ENCODE measurements at places on chromosomes 5 and 9.

DNA sequence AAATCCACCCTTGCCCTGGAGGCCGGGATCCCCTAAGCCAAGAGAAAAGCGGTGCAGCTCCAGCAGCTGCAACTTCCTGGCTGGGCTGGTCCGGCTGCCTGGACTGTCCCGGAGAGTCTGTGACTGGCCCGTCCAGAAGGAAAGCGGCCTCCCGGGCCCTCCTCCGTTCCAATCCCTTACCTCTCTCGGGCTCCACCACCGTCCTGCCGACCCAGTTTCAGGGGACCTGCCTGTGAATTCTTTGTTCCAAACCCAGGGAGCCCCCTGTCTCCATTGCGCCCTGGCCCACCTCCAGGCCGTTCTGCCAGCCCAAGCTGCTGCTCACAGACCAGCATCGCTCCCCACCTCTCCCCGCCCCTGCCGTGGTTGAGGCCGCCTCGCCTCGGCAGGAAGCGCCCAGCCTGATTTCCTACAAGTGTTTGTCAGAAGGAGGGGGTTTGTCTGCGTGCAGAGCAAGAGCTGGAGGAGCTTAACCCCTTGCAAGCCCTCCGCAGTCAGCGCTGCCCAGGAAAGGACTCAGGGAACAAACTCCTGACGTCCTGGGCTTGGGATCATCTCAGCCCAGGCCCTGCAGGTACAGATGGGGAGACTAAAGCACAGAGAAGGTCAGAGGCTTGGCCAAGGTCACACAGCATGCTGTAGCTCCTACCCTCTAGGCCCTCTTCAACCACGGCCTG lies at the start of gene AKNA:
AKNA (minus strand) TSS at position 303 of the 677 bp plus-strand sequence. CDS start 6,649 bp downstream, outside the sequence.
- DNase-seq, result no peak

- no peak for DNase-seq
These were observed 46.8 kb downstream of the NSUN2 start for GRCh38 chr5:6585939-6586646.

- no peak for DNase-seq
These were observed 116.1 kb upstream of the FTMT start for GRCh38 chr5:121735618-121736017.

DNA sequence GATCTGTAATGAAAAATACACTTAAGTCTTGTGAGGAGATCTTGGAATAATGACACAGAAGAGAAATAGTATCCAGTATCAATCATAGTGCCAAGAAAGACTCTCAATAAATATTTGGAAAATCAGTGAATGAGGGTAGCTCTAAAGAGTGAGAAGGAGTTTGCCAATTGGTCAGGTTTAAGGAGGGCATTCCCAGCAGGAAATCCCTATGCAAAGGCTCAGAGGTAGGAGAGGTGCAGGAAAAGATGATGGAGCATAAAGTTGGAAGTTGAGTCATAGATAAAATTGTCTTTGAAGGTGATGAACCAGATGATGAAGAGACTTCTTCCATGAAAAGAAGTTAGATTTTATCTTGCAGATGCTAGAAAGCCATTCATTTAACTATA lies 27.8 kb downstream of the TNPO1 start:
- DNase-seq, result no peak

- DNase-seq, result no peak
These were observed 843 bp upstream of the FSTL4 start for GRCh38 chr5:133613184-133613583.

DNA sequence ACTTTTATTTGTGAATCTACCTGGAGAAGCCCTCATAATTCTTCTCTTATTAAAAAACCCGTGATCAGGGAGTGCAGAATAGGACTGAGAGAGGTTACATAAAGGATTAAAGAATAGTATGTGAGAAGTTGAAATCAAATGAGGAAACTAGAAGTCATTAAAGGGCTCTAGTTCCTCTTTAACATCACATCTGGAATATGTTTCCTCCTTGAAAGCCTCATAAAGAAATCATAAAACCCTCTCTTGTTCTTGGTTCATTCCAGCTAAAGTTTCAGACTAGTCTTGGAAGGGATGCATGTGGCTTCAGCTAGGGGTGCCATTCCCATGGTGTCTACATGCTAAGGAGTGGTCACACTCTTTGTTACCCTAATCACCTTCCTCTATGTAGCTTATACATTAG lies 5.7 kb upstream of the C5orf46 start:
- no peak for DNase-seq

- DNase-seq, result no peak
These were observed 121.4 kb downstream of the ENC1 start for GRCh38 chr5:74519161-74519571.

DNA sequence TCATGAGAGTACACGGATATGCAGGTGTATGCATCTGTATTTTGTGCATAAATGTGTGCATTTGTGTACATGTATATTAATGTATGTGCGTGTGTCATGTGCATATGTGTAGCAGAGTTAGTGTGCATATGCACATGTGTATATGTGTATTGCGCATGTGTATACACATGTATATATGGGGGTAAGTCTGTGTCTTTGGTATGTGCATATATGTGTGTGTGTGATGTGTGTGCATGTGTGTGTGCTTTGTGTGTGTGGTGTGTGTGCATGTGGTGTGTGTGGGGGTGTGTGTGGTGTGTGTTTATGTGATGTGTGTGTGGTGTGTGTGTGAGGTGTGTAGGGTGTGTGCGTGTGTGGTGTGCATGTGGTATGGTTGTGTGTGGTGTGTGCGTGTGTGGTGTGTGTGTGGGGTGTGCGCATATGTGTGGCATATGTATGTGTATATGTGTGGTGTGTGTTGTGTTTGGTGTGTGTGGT lies 13.1 kb upstream of the CTSL start:
- DNase-seq, result no peak

DNA sequence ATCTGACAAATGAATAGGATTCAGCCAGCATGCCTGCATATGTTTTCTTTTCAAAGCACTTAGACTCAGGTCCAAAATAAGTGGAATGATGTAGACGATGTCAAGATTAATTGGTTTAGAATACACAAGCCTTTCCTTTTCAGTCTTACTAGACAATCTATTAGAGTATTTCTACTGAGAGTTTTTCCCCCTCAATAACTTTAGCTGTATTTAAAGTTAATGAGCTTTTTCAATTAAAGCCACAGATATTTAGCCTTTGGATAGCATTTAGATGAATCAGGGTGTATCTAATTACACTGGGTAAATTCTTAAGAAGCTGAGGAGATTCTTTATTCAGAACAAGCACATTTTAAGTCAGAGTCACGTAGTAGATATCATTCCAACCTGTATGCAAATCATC lies 198.7 kb upstream of the MPDZ start:
- DNase-seq, result no peak

GRCh38 chr5:132052520-132052919 lies 7.9 kb upstream of the IL3 start:
- no peak for DNase-seq

GRCh38 chr5:118921866-118922265 lies 66.5 kb downstream of the DTWD2 start:
- no peak for DNase-seq

- DNase-seq, result no peak
These were observed 146.5 kb downstream of the MEF2C start for GRCh38 chr5:88736494-88736893.

GRCh38 chr5:73496984-73497457 lies 1.2 kb upstream of the BTF3 start:
- DNase-seq, result peak; percentile 77

- DNase-seq, result no peak
These were observed 345.9 kb upstream of the NUDT12 start for GRCh38 chr5:103908336-103909080.

DNA sequence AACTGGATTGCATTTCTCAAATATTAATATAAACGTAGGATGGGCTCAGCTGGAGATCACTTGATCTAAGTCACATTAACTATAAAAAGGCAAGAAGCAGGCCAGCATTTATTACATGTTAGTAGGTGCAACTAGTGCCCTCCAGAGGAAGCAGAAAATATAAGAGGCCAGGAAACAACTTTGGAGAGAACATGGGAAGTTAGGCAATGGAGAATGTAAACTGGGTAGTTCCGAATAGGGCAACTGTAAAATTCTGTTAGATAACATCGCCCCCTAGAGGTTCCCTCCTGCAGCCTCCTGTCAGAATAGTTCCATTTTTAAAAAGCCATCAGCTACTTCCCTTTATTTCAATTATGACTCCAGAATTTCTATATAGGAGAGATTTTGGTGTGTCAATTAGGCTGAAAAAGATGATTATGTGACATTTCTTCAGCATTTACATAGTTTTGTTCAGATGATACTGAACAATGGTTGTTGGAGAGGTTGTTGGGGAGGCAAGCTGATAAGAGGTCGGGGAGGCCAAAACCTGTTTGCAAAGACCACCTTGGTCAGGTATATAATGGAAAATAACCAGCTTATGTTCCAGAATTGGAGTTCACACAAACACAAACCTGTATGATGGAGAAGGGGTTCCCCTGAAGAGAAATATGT lies 22.4 kb downstream of the CCL28 start:
- DNase-seq, result peak; percentile 28

- no peak for DNase-seq
These were observed 85.8 kb downstream of the GNAQ start for GRCh38 chr9:77945798-77946197.

GRCh38 chr9:8778356-8778755 lies 978.8 kb upstream of the DMAC1 start:
- DNase-seq, result no peak

DNA sequence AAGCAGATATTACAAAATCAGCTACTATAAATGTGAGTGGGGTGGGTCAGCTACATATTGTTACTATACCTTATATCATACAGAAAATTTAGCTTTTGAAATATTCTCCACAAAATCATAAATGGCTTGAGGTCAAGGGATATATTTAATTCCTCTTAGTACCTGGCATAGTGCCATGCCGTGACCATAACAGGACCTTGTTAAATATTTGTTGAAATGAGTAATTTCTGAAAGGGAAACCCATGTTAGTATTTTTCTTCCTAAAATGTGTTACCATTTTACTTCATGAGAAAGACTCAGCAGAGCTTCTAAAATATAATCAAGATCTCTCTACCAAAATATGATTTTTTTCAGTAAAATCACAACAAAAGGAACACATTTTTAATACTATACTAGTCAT lies 14.8 kb downstream of the ATP10B start:
- DNase-seq, result no peak

DNA sequence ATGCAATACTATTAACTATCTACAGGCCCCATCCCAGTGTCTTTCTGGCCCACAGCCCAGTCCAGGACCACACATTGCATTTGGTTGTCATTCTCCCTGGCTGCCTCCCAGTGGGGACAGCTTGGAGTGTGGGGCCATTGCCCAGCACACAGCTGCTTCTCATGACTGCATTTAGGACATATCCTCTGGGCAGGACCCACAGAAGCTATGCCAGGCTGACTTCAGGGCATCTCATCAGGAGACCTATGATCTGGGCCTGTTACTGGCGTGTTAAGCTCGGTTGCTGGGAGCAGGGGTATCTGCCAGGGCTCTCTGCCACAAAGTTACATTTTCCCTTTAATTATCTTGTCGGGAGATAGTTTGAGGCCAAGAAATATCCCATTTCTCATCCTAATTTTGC lies 32.1 kb upstream of the CLPTM1L start:
- no peak for DNase-seq

GRCh38 chr5:155154973-155155372 lies 141.4 kb downstream of the KIF4B start:
- no peak for DNase-seq

GRCh38 chr9:14057368-14058324 lies 256.3 kb downstream of the NFIB start:
- no peak for DNase-seq

DNA sequence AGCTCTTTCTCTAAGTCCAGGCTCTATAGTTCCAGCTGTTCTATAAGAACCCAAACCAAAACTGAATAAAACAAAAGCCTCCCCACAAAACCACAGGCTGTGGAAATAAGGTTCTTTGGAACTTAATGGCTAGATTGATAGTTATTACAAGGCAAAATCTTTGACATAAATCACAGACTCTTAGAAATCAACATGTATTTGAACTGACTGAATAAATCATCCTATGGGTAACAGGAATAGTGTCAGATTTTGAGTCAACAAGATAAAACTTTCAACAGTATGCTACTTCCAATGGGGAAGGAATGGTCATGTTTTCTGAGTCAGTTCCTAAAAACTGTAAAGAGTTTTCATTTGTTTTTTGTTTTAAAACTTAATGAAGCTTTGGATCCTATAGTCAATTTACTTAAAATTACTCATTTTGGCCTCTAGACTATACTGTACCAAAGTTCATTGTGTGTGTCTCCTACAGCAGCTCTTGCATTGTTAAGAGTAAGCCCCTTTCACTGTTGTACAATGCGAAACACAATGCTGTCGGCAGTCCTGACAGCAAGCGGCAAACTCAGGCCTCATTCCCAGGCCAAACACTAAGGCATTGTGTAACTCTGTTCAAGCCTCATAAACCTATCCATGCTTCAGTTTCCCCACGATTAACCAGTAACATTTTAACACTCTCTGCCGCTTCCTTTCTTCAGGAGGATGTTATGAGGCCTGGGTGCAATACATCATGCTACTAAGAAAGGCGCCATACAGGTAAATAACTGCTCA lies 134.1 kb downstream of the ARL15 start:
- no peak for DNase-seq

DNA sequence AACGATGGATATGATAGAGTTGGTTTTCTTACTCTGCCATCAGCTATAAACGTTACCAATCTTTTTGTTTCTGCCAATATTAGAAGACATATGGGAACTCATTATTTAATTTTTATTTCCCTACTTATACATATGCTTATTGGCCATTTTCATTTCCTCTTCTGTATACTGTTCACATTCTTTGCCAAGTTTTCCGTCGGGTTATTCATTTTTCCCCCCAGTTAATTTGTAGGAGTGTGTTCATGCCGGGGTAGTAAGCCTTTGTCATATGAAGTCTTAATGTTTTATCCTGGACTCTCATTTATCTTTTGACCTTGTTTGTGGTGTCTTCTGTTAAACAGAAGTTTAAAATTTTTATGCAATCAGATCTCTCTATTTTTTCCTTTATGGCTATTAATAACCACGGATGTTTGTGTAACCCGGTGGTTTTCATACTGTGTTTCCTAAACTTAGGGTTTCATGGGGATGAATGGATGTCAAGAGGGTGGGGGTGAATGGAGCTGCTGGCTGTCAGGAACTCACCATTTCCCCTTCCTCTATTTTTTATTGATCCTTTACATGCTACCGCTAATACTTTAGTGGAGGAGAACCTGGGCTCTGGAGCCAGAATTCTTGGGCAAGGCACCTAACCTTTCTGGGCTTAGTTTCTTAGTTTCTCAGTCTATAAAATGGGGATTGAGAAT lies 42.5 kb upstream of the PPARGC1B start:
- DNase-seq, result no peak

GRCh38 chr9:32533336-32533735 lies 7.3 kb upstream of the RIGI start:
- DNase-seq, result no peak

DNA sequence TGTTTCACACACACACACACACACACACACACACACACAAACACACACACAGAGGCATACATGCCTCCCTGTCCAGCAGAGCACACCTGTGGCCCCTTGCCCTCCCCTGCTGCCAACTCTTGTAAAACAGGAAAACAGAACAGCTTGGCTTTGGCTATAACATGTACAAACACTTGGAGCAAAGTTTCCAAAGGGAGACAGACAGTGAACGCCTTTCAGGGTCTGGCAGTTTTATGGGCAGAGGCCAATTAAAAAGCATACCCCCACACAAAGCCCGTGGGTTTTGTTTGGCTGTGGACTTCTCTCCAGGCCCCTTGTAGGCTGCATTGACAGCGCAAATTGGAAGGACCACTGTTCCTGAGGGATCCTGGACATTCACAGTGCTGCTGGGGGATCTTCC lies 265.6 kb downstream of the PAPPA start:
- DNase-seq, result no peak
